ENCODE measurements at places on chromosomes 2 and 18.

DNA sequence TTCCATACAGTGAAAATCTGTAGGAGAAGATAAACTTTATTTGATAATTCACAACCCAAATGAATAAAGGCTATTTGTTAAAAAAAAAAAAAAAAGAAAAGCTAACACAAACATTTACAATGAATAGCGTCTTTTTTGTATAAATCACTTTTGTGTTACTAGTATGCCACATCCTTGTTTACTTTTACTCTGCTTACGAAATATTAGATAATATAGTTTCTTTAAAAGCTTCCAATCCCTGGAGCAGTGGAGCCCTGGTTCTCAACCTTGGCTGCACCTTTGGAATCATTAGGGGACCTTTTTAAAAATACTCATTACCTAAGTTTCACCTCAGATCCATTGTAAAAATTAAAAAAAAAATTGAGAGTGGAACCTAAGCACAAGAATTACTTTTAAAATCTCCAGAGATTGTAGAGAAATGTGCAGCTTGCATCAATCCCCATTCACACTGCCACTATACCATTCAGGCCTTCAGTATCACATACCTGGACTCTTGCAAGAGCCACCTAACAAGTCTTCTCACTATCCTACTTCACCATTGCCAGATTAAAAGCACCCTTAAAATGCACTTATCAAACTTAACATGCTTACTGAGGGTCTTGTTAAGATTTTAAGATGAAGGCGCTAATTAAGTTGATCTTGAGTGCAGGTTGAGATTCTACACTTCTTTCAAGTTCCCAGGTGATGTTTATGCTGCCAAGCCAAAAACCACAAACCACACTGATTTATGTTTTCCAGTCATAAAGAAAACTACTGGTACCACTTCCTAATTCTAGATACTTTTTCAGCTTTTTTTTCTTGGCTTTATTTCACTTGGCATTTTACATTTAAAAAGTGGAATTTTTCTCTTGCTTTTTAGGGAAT, 59.7 kb upstream of the ZC3H15 start:
- DNase-seq = no peak

- no peak for DNase-seq
Measured at GRCh38 chr2:27147935-27148334, 869 bp upstream of the TCF23 start.

GRCh38 chr18:38575023-38575422, 1009.4 kb upstream of the CELF4 start:
- no peak for DNase-seq

- DNase-seq = no peak
Measured at GRCh38 chr2:54577944-54578647, 122.0 kb downstream of the SPTBN1 start.

- no peak for DNase-seq
Measured at GRCh38 chr2:4898706-4899105, 793.5 kb upstream of the SOX11 start.
